Brain microvascular endothelial cell (primary cell): ENCODE measurements at places on chromosomes 1 and 21.
A peak's percentile ranks its signal among the peaks of the same experiment; 100 is the strongest.

- no peak for DNase-seq
Observed at GRCh38 chr1:170064821-170065220, 9.7 kb downstream of the KIFAP3 start.

GRCh38 chr1:116478621-116479020 is 92.2 kb downstream of the CD58 start:
- no peak for DNase-seq

GRCh38 chr1:244651956-244652622 is 837 bp upstream of the DESI2 start:
- DNase-seq, result peak; percentile 11

GRCh38 chr1:235938709-235939479 is 72.2 kb upstream of the LYST start:
- DNase-seq, result no peak

DNA sequence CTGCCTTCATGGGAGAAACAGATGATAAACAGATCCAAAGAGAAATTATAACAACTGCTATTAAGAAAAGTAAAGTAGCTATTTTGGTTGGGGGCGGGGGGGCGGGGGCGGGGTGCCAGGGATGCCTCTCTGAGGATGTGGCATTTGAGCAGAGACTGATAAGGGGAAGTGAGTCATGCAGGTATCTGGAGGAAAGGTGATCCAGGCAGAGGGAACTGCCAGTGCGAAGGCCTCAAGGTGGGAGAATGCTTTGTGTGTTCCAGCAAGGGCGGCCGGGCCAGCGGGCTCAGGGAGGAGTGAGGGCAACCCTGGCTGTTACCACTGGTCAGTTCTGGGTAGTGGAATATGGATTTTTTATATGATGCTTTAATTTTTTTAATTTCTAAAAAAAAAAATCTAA is 7.0 kb upstream of the TNFRSF1B start:
- no peak for DNase-seq

GRCh38 chr1:22127248-22127647 is 15.6 kb downstream of the WNT4 start:
- DNase-seq, result no peak

DNA sequence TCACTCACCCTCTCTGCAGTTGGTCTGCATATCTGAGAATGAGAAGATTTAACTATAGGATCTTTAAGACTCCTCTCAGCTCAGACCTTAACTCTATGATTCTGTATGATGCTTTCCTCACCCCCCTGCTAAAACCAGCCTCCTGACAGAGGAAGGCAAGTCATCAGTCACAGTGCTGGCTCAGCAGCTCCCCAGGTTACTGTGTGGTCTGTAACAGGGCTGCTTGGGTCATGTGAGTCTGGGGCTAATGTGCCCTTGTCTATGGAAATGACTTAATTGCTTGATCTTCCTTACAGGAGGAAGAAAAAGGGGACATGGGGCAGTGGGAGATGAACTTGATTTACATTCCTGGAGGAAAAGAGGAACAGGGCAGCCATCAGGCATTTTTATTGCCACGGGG is 625.6 kb downstream of the PTPRU start:
- DNase-seq, result no peak

DNA sequence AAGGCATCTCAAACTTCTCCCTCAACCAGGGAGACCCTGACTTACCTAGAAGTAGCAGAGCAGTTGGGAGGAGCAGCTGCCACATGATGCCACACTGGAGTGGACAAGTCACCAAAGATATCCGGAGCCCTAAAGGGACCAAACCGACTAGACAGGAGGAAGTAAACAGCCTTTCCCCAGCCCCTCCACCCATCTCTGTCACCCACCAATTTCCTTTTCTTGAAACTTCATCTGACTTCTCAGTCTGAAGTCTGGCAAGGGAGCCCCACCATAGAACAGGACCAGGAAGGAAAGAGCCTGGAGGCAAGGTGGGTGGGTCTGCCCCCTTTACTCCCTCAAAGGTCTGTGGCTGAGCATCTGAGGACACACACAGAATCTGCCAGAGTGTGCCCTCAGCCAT is at the start of gene FCGR3A:
TSS of gene FCGR3A (minus strand) at position 167 of the 400 bp plus-strand sequence. CDS start at position 85, 82 bp downstream.
- DNase-seq, result no peak

GRCh38 chr1:244836584-244836983 is 1.1 kb downstream of the COX20 start:
- no peak for DNase-seq

DNA sequence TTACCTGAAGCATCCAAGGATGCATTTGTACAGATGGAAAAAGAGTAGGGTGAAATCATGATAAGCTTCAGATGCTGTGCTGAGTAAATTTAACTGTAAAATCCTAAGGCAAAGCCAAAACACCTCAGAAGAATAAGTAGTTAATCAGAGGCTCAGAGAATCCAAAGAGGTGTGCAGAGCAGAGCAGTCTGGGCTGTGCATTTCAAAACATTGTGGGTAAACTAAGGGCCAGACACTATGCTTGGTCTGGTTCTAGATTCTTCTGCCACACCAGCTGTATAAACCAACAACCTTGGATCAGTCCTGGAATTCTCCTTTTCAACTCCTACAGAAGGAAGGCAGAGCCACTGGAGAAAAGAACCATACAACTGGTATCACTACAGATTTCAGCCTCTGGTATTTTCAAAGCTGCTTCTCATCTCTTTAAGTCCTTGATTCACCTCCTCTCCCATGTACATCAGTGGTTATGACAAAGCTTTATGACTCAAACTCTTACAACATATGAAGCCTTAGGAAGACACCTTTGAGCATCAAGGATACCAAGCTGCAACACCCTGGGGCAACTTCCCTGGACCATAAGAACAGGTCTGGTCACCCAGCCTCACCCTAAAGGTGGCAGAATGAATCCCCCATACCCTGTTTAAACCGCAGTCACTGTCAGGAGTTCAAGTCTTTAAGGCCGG is 11.6 kb upstream of the HIPK1 start:
- peak; percentile 8 for DNase-seq

DNA sequence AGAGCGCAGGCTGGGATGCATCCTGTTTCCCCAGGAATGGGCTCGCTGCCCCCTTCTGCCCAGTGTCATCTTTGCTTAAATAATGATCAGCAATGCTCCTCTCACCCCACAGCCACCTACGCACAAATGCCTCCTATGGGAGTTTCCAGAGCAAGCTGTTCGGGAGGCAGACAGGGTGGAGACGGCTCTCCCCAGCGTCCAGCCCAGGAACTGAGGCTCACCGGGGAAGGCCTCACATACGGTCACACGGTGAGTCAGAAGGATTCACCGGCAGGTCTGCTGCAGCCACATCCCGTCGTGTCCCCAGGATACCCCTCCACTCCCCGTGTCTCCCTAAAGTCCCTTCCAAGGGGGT is 40.3 kb upstream of the RUNX3 start:
- peak; percentile 74 for DNase-seq

- no peak for DNase-seq
Observed at GRCh38 chr1:194014014-194014413, 827.6 kb upstream of the B3GALT2 start.

DNA sequence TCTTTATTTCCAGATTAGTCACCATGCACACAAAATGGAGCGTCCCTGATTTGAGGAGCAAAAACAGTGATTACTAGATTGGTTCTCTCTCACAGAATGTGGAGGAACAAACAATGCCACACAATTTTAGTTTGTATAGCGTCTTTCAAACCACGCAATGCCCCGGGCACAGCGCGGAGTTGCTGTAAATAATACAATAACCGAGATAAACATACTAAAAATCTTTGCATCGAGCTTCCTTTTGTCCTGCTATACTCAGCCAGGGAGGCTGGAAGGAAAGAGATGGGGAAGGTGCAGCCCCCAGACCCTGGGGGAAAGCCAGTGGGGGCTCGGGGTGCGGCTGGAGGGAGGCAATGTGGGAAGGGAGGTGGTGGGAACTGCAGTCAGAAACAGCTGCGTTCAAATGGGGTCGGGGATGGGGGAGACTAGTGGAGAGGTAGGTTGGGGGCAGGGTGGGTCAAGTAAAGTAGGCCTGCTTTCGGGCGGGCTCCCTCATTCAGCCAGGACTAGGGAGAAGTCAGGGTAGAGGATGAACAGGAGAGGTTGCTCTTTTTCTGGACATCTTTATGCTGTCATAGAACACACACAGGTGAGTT is 366.3 kb downstream of the RPS6KC1 start:
- no peak for DNase-seq

- DNase-seq, result peak; percentile 88
Observed at GRCh38 chr1:27392096-27392777, at the start of gene GPR3. TSS of gene GPR3 (plus strand) at chr1:27392622. CDS start at chr1:27393799, 1,177 bp downstream.

- no peak for DNase-seq
Observed at GRCh38 chr1:30524840-30525617, 198.4 kb downstream of the MATN1 start.

DNA sequence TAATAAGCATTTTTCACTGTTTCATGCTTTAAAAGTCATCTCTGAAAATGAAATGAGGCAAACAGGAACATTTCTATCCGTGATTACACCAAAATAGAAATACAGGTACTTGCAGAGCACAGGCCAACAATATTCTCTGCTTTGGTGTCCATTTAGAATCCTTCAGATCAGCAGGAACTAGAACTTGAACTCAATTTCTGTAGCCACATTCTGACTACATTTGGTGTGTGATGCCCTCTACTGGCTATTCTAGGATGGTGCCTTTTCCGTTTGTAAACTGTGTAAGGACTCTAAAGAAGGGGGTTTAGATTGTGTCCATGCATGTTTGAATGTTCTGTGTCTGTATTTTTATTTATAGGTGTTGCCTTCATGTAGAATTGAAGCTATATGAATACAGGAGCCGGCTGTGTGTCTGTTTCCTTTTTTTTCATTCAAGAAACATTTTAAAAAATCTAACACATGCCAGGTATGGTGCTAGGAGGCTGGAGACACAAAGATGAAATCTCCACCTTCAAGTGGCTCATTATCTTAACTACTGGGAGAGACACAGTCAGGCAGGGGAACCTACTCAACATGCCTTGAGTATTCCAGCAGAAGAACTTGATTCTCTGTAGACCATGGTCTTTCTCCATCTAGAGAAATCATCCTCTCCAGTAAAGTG is 7.6 kb upstream of the ZNF326 start:
- peak; percentile 69 for DNase-seq

DNA sequence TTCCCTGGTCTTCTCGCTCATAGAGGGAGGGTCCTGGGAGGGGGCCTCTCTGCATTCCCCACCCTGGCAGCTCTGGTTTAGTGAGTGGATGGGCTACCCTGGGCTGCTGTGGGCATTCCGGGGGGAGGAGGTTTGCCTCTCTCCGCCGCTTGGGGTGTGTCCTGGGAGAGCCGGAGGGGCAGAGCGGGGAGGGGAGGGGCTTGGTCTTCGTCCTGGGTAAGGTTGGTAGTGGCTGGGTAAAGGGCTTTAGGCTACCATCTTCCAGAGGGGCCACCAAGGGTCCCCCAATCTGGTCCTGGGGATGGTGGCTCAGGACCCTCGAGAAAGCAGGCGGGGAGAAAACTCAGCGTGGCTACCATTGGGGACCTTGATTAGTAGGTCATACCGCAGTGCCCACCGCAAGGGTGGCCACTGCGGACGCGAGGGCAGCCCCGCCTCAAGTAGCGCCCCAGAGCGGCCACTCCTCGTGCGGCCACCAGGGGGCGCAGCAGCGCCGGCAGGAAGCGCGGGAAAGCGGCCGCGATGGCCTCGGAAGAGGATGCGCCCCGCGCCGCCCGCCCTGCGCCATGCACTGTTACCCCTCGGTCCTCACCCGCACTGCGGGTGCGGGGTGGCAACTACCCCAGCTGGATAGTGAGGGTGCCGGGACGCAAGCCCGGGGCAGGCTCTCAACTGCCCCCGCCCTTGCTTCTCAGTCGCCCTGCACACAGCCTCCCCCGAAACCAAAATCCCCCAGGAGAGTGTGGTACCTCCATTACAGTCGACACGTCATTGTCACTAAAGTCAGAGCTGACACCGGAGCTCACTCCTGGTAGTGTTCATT is 44.1 kb upstream of the SLC25A33 start:
- no peak for DNase-seq

GRCh38 chr1:82269431-82269830 is 468.7 kb downstream of the ADGRL2 start:
- peak; percentile 47 for DNase-seq

DNA sequence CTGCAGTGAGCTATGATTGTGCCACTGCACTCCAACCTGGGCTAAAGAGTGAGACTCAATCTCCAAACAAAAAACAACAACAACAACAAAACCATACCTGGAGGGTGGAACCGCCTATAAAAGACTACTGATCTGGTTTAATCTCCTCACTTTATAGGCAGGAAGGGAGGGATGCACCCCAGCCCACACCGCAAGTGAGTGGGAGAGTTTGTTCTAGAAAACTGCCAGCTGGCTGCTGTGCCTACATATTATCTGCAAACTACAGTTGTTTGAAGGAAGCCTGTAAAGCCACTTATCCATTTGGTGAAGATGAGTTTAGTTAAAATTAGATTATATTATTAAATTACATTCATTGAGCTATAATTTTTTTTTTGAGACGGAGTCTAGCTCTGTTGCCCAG is 9.1 kb upstream of the SRSF10 start:
- DNase-seq, result no peak

DNA sequence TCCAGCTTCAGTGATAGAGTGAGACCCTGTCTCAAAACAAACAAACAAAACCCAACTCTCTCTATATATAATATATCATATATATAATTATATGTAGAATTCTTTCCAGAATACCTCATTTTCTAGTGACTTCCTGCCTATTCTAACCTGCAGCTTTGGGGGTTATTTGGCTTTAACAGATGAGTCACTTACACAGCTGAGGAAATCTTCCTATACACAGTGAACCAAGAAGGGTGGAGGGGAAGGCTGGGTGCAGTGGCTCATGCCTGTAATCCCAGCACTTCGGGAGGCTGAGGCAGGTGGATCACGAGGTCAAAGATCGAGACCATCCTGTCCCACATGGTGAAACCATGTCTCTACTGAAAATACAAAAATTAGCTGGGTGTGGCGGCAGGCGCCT is 9.2 kb downstream of the RAB29 start:
- peak; percentile 14 for DNase-seq

GRCh38 chr1:167706931-167707877 is 14.6 kb upstream of the MPZL1 start:
- DNase-seq, result no peak

DNA sequence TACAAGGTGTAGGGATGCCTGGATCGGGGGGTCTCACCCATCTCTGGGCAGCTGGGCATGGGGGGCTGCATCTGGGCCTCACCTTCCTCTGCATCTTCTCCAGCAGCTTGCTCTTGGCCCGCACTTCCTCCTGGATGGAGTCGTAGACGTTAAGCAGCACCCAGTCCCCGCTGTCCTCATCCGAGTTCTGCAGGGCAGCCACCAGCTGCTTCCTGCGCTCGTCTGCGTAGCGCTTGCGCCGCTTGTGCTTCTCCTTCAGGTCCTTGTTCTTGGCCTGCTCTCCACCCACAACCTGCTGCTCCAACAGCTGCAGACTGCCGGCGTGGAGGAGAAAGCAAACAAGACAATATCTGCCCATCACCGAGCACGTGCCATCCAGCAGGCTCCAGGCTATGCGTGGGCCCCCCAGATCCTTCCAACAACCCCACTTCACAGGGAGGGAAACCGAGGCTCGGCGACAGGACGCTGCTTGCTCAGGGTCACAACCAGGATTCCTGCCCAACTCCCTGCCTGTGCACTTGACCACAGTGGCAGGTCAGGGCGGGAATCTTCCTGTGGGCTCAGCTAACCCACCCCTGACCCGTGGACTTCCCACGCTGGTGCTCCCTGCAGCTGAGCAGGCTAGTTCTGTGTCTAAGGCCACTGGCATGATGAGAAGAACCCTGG is 21.5 kb upstream of the DDOST start:
- DNase-seq, result no peak
